Endothelial cell of umbilical vein (primary cell): ENCODE measurements at places on chromosomes 7 and 10. TPM values are rescaled to one million over a fixed set of nuclear protein-coding genes. Genes with fewer than 3 reads are reported as not detected.

The EN2 gene
- total RNA-seq = not detected in 2 replicates

The ANK3 gene
- 5.4 and 8.5 TPM in 2 replicates for total RNA-seq

The IDI1 gene
- total RNA-seq = 63.0 and 63.6 TPM in 2 replicates

The OPALIN gene
- not detected in 2 replicates for total RNA-seq

The GATA3 gene
- total RNA-seq = 30.9 and 33.0 TPM in 2 replicates

The PNLIPRP2 gene
- total RNA-seq = not detected in 2 replicates

The RALA gene
- total RNA-seq = 181 and 191 TPM in 2 replicates

The HMX3 gene
- not detected in 2 replicates for total RNA-seq

The CHST3 gene
- total RNA-seq = 10.0 and 11.5 TPM in 2 replicates

The MYH16 gene
- 0.09 and 0.11 TPM in 2 replicates for total RNA-seq

The TRIL gene
- 0.97 and 1.8 TPM in 2 replicates for total RNA-seq

The HGF gene
- total RNA-seq = 0.15 and 0.35 TPM in 2 replicates

DNA sequence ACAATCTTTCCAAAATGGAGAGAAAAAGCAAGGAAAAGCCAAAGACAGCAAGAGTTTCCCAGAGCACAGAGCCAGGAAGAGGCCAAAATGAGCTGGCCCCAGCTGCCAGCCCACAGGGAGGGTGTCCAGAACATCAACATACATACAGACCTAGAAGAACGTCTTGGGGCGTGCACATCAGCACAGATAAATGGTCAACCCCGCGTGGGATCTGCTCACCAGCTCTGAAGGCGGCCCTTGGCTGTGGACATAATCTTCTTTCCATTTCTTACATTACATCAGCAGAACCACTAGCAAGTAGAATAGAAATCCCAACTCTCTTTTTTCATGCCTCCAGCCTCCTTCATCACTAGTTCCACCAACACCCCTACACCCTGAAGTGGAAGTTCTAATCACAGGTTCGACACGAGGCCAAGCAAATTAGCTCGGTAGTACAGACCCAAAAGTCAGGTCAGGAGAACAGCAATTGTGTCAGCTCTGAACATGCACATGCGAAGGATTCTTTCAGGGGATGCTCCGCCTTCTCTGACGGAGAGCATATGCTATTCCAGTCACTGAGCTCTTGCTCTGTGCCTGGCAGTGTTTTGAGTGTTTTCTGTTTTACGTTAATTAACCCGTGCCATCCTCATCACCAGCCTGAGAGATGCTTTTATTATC is 16.4 kb downstream of the SH3PXD2A start:
- no peak for DNase-seq

DNA sequence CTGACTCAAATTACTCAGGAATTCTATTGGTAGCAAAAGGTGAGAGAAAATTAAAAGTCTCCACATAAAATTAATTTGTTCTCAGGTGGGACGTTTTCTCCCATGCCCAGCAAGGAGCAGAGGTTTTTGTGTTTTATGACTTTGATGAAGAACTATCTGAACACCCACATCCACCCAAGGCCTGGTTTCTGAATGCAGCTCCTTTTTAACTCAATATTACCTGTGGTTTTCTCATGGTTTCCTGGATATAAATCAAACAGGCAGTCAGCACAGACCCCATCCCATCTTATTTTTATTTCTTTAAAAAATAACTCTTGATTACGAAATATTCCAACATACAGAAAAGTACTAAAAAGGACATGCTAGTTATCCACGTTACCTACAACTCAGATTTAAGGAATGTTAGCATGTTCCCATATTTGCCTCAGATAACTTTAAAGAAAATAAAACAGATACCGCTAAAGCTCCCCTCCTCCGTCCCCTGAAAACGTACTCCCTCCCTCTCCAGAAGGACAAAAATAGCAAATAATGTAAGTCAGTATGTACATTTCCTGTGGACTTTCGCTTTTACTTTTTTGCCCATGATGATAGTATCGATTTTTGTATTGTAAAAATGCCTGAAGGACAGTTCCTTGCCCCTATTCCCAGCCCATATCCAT is 43.4 kb downstream of the GLI3 start:
- DNase-seq = no peak

DNA sequence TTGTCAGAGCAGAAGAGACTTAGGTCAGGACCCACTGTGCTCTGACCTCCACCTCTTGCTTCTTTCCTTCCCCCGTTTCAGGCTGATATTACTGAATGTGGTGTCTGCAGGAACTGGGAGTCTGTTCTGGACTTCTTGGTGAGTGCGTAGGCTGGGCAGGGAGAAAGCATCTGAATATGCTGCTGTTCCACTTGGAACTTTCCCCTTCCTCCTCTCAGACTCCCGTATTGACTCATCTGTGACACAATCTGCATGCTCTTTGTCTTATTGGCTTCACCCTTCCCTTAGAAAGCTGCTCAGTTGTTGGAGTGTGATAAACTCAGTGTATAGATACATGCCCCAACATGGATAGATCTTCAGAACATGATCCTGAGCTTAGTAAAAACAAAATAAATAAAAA is 137.6 kb upstream of the HABP2 start:
- no peak for DNase-seq

- DNase-seq = no peak
These were observed 1.4 kb upstream of the IL6 start for GRCh38 chr7:22725585-22725984.

- DNase-seq = no peak
These were observed 325.6 kb downstream of the ZWINT start for GRCh38 chr10:56035489-56035888.

- DNase-seq = peak; percentile 50
These were observed 32.5 kb upstream of the EIF4H start for GRCh38 chr7:74141705-74142104.

- no peak for DNase-seq
These were observed 85.5 kb downstream of the XRCC2 start for GRCh38 chr7:152590481-152590880.

DNA sequence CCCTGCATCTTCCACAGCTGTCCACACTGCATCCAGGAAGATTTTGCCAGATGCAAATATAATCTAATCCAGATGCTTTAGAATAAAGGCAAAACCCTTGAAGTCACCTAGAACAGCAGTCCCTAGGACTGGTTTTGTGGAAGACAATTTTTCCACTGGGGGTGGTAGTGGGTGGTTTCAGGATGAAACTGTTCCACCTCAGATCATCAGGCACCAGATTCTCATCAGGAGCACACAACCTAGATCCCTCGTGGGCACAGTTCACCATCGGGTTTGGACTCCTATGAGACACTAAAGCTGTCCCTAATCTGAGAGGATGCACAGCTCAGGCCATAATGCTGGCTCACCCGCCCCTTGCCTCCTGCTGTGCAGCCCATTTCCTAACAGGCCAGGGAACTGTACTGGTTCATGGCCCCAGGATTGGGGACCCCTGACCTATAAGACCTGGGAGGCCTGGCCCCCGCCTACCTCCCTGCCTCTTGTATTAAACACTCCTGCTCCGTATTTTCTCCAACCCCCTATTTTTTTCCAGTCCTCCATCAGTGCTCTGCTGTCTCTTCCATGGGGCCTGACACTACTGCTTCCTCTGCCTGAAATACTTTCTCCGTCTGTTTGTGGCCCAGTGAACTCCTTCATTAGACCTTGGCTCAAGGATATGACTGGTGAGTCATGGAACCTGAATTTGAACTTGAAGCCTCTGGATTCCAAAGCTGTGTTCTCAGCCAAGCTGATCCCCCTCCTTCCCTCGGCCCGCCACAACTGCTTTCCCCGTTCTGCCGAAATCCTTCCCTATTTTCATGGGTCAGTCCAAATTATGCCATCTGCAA is 79.9 kb upstream of the RHEB start:
- DNase-seq = peak; percentile 85

- no peak for DNase-seq
These were observed 27.4 kb upstream of the NFKB2 start for GRCh38 chr10:102368077-102368476.

- peak; percentile 88 for DNase-seq
These were observed 6.1 kb downstream of the GSTO1 start for GRCh38 chr10:104260775-104261115.

- DNase-seq = no peak
These were observed 138.1 kb upstream of the ITGB1 start for GRCh38 chr10:33095867-33096815.

GRCh38 chr10:122267849-122268737 is 3.0 kb upstream of the BTBD16 start:
- peak; percentile 47 for DNase-seq

GRCh38 chr7:103240806-103241205 is 56.4 kb upstream of the PMPCB start:
- no peak for DNase-seq

- no peak for DNase-seq
These were observed 42.8 kb downstream of the HSPA12A start for GRCh38 chr10:116699471-116700150.
